ENCODE measurements at places on chromosomes 1 and 21. TPM values are rescaled to one million over a fixed set of nuclear protein-coding genes. Genes with fewer than 3 reads are reported as not detected.

GRCh38 chr1:201570181-201570885 lies 31.4 kb downstream of the NAV1 start:
- DNase-seq: no peak

- no peak for DNase-seq
Measured at GRCh38 chr1:201406831-201407406, 7.8 kb upstream of the LAD1 start.

DNA sequence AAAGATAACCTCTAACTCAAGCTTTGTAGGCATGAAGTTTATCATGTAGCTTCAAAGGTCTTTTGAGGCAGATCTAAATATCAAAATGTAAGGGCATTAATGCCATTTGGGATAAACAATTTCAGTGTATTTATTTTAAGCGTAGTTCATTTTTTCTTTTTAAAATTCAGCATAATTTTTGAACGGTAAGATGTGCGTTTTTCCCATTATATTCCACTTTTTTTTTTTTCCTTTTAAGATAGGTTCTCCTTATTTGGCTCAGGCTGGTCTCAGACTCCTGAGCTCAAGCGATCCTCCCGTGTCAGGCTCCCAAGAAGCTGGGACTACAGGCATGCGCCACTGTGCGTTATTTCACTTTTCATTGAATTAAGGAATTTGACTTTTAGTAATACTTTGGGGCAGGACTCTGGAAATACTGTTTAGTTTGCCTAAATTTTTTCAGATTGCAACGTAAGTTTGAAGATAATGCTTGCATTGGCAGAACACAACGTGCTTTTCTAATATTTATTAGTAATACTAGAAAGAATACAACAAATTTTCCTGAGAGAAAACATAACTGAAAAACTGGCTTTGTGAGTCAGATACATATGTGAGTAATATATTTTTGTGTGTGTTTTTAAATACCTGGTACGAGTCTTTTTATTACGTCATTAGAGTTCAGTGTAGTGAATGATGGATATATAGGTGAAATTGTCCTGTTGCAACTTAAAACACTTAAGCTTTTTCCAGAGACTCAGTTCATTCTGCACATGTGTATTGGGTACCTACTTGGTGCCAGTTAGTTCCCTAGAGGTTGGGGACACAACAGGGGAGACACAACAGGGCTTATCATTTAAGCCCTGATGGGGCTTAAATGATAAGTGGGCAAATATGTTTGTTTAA lies 2.2 kb downstream of the RALGPS2 start:
- no peak for DNase-seq

OR2T35 gene
- not detected for polyA plus RNA-seq

SLC45A1 gene
- 0.86 TPM for polyA plus RNA-seq

DNA sequence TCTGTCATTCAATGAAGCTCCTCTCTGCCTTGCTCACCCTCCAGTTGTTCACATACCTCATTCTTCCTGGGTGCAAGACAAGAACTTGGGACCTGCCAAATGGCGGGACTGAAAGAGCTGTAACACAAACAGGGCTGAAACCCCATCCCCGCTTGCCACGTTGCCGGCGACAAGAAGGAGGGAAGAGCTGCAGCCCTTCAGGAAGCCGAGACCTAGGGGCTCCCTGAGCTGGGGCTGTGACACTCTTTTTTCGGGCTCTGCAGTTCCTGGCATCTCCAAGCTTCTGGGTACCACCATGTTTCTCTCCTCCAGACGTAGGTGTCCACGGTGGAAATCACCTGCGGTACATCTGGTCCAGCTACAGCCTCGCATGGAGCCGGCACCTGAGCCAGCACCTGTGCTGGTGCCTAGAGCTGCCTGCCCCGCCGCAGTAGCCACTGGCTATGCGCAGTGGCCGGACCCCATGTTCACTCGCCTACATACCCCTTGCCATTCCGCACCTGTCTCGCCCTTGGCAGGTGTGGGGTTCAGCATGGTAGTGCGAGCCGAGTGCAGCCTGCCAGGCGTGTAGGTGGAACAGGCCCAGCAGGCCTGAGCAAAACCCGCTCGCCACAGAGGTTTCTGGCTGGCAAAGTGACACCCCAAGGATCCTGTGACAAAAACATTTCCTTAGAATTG lies 367.0 kb upstream of the NEGR1 start:
- DNase-seq: no peak

DNA sequence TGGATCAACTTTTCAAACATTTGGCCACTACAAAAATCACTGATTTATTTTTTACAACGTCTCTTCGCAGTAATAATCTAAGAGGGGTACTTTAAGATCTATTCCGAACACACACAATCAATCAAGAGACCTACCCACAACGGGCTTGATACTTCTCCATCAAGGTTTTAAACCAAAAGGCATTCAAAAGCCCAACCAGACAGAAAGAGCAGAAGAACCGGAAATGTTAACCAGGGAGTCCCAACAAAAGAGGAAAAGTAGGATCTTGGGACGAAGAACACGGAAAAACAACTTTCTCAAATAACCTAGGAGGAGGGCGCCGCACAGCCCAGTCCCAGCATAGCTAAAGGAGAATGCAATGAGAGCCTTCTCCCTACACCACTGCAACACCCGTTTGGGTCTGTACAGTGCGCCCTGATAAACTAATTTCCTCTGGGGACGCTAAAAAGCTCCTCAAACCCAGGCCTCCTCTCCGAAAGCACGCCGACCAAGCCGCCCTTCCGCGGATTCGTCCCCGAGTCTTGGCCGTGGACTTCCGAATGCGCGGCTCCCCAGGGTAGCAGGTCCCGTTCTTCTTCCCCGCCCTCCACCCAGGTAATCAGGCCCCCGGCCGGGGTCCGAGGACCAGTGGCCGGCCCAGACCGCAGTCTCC lies 623 bp downstream of the RPL22 start:
- DNase-seq: no peak

DNA sequence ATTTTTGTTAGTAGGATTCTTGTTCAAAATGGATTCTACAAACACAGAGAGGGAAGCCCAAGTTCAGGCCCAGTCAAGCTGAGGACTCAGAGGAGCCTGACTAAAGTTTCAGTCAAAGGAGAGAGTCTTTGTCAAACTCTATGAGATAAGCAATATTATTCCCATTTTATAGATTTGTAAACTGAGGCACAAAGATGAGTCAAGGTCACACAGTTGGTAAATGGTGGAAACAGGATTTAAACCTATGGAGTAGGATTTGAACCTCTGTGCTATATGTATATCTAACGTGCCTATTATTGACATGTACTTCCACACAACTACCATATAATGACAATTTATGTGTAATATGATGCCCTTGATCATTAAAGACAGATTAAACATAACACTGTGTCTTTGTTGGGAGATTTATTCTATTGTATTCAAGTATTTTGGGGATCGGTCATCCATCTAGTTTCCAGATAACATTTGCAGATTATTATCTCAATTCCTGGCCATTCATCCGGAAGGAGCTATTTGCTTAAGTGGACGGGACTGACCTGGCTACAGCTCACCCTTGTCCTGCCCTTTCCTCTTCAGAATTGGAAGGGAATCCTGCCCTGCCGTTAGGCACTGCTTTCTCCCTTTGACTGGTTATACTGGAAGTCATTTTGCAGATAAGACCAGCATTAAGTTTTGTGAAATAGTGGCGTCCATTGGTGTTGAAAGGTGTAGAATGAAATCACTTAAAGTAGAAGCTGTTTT lies 86.1 kb upstream of the LMO4 start:
- DNase-seq: no peak
